ENCODE measurements at places on chromosomes 6 and 20.

GRCh38 chr6:113818578-113818977, 38.6 kb upstream of the MARCKS start:
- peak; percentile 50 for DNase-seq

DNA sequence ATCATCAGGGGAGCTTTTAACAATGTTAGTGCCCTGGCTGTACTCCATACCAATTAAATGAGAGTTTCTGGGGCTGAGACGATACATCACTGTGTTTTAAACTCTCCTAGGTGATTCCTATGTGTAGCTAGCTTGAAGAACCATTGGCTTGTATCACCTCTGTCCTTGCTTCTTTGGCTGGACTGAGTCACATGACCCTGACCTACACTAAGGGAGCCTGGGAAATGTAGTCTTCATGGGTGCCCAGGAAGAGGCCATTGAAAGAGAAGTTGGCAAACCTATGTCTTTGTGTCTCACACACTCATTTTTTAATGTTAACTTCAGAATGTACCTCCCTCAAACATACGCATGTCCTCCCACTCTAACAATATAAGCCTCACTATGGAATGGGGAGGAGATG, 506.6 kb downstream of the DHX35 start:
- no peak for DNase-seq

DNA sequence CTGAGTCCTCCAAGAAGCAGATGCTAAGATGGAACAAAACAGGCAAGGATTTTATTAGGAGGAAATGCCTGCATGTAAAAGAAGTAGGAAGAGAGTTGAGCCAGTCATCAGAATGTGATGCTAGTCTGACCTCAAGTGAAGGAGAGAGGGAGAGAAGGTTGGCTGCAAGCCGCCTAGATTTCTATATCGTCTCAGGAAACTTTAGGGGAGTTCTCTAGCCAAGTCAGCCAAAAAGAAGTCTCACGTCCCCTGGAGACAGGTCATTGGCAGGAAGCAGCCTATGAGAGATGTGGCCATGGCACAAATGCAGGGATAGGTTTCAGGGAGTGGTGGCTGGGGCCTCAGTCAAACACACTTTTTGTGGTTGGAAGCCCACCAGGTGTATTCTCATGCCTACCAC, 378.0 kb downstream of the CD109 start:
- no peak for DNase-seq

DNA sequence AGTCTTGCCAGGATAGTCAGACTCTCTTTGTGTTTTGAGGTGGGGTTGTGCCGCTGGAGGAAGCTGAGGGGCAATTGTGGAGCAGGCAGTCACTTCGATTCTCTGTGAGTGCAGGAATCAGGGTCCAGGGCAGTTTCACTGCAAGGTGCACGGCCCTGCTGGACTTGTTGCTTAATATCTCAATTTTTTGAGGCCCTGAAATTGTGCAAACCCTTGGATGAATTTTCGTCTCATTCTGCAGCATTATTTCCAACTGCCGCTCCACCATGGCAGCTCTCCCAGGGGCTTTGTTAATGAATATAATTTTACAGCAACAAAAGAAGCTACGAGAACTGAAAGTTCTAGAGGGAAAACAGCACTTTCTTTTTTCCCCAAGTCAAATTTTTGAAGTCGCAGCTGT, 531.9 kb downstream of the QKI start:
- no peak for DNase-seq

- DNase-seq = peak; percentile 46
Measured at GRCh38 chr6:3456898-3457709, at the start of gene SLC22A23. SLC22A23 (minus strand) TSS chr6:3457050; CDS start chr6:3456559, 491 bp downstream.

- no peak for DNase-seq
Measured at GRCh38 chr6:150142670-150143515, at the start of gene PPP1R14C. PPP1R14C (plus strand) TSS chr6:150143044; CDS start chr6:150143193, 149 bp downstream.

GRCh38 chr6:156697225-156697830, 79.8 kb upstream of the ARID1B start:
- no peak for DNase-seq

DNA sequence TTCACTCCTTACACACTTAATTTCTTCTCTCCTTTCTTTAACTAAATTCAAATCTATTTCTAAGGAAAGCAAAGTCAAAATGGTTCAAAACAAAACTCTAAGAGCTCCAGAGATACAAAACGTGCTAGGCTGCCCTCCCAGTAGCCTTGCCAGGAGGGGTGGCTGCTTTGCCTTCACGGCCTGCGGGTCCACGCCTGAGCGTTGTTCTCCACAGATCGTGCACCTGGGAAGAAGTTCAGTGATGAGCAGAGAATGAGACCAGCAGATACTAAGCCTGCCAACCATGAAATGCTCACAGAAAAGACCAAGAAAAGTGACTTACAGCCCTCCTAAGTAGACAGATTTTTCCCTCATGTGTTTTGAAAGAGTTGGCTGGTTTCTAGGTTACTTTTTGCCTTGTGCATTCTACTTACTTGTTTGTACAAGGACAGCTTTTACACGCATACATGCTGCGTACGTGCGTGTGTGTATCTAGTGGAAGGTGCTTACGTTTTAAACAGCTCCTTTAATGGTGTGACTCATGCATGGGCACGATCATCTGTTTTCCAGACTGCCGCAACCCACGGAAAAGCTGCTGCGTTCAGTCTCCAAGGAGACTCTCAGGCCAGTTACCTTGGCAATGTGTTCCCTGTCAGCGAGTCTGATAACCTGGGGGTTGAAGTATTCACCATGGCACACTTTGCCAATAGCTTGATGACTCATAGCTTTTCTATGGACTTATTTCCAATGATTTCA, 32.4 kb upstream of the PBOV1 start:
- peak; percentile 41 for DNase-seq

DNA sequence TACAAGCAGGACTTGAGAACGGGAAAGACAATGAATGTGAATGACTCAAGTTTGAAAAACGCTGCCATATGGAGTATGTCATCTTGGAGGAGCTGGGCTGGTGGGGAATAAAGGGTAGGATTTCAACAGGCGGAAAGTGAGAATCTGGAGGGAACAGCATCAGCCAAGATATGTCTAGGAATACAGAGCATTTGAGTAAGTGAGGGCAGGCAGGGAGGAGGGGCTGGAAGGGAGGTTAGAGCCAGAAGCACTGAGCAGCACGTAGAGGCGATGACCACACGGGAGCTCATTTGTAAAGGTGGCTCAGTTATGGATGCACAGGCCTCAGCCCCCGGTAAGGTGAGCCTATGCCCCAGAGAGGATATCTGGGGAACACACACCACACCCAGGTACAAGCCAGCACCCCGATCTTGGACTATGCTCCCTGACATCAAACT, 115.1 kb downstream of the ZMYND8 start:
- peak; percentile 82 for DNase-seq
